Vagina (tissue), 2 donors: ENCODE measurements at places on chromosomes 7 and 10.

DNA sequence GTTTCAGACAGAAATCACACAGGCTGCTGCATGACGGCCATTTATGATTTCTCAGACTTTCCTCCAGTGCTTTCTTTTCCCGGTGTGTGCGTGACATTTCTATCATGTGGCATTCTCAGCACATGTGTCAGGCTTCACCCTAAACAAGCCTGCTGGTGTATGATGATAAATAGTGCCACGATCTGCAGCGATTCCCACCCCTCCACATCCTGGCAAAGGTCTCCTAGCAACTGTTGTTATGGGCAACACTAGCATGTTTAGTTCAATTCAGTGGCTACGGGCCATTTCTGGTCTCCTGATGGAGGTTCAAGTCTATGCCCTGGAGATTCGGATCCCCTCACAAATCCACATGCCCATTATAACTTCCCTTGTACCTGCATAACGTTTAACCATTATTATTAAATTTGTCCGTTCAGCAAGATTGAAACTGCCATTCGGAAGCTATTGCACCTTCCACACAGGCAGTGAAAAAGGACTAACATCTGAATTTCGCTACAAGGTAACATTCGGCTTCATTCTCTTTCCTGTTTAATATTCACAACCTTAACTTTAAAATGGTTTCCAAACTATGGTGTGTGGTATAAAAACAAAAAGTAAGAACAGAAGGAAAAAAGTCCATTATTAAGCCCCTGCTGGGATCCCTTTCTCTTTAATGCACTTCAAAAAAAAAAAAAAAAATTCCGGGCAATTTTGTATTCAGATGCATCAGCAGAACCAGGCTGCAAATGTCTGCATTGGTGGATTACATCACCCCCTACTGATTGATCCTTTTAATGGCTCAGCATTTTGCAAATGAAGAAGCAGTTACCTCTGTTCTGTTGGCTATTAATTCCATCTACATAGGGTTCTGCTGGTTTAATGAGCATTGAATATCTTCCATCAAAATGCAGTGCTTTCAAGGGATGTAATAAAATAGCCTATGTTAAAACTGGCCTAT lies 90.2 kb downstream of the FRMD4A start:
- no peak for DNase-seq

DNA sequence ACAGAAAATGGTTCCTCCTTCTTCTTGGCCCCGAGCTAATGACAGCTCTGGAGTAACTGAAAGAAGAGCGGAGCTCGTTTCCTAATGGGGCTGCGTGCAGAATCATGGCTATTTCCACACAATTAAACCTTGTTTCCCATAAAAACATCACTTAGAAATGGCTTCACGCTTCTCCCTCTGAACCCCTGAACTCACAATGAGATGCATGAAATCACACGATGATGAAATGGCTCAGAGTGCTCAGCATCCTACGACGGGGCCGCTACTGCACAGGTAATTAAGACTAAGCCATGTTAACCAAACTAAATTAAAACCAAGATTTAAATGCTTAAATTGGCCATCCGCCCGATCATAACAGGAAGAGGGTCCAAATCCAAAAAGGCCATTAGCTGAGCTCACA lies 80.0 kb upstream of the DNAAF5 start:
- no peak for DNase-seq

- no peak for DNase-seq
These were observed 8.1 kb downstream of the ADCK2 start for GRCh38 chr7:140680886-140681285.

DNA sequence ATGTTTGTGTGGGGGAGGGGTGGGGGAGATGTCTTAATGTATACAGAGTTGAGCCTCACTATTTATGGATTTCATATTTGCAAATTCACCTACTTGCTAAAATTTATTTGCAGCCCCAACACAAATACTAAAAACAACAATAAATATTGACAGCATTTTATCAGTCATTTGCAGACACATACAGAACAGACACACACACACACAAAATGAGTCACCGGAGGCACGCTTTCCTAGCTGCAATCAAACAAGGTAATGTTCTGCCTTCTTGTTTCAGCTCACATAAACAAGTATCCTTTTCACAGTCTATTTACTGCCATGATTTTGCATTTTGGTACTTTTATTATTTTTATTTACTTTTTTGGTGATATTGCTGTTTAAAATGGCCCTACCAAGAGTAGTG lies 88.5 kb downstream of the IPMK start:
- DNase-seq, result no peak

- peak; percentile 74 for DNase-seq
These were observed 286.1 kb upstream of the KLF6 start for GRCh38 chr10:4070921-4071660.

- DNase-seq, result no peak
These were observed 24.4 kb upstream of the LRRC4 start for GRCh38 chr7:128055637-128056036.

DNA sequence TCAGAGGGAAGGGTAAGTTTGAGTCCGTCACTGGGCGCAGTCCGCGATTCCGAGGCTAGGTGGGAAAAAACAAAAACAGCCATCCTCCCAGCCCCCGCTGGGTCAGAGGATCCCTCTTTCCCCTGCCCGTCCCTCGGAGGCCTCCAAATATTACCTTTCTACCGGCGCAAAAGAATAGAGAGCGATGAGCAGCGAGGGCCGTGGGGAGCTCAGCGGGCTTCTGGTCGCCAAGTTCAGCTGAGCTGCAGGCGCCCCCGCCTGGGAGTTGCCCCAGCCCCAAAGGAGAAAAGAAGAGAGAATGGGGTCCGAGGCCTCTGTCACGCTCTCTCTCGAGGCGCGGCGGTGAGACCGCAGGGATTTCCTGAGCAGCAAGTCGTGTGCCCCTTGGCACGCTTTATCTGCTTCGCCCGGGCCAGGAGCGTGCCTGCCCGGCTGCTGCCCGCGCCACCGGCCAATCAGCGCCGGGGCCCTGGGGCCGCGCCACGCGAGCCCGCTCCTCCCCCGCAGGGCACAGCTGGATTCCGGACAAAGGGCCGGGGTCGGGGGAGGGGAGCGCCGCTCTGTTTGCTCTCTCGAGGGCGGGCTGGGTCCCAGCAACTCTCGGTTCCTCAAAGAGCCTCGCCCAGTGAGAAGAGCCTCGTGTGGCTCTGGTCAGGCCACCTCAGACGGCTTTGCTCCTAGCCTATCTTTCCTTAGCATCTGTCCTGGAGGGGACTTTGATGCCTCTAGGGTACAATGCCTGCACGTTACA lies at the start of gene NEUROG3:
TSS of gene NEUROG3 (minus strand) at position 367 of the 751 bp plus-strand sequence. CDS start 379 bp downstream, outside the sequence.
- no peak for DNase-seq

DNA sequence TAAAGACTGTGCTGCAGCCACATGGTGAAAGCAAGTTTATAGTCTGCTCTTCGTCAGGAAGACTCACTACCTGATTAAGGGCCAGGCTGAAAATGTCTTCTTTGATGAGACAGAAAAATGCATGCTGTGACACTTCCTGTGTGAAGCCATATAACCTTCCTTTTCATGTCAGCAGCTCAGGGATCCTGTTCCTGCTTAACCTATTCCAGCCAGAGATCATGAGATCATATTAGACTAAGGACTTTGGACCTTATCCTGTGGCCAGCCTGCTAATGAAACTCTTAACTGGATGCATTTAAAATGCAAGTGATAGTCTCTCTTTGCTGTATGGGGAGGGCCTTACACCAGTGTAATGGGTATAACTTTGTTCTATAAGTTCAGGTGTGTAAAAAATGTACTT lies 165.2 kb downstream of the PTEN start:
- DNase-seq, result no peak

DNA sequence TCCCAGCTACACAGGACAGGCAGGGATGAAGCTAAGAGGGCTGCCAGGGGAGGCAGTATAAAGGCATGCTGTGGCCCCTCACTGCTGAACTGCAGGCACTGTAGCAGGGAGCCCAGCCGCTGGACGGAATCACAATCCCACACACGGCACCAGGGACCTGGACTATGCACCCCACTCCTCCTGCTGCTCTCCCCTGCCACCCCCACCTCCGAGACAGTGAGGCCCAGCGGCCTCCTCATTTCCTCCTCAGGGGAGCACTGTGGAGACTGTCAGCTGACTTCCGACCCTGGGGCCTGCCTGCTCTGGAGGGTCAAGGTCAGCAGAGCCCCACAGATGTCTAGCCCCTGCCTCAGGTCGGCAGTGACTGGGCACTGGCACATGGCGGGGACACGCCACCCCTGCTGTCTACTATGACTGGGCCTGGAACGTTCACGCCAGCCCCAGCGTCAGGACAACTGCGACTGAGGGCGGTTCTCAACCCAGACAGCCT lies 92.7 kb downstream of the FAM53B start:
- DNase-seq, result no peak

- DNase-seq, result no peak
These were observed 1.0 kb upstream of the AVPI1 start for GRCh38 chr10:97687785-97688781.

- no peak for DNase-seq
These were observed 71.0 kb upstream of the NKX6-2 start for GRCh38 chr10:132856869-132857524.

GRCh38 chr7:91344911-91345310 lies 80.7 kb downstream of the FZD1 start:
- no peak for DNase-seq

DNA sequence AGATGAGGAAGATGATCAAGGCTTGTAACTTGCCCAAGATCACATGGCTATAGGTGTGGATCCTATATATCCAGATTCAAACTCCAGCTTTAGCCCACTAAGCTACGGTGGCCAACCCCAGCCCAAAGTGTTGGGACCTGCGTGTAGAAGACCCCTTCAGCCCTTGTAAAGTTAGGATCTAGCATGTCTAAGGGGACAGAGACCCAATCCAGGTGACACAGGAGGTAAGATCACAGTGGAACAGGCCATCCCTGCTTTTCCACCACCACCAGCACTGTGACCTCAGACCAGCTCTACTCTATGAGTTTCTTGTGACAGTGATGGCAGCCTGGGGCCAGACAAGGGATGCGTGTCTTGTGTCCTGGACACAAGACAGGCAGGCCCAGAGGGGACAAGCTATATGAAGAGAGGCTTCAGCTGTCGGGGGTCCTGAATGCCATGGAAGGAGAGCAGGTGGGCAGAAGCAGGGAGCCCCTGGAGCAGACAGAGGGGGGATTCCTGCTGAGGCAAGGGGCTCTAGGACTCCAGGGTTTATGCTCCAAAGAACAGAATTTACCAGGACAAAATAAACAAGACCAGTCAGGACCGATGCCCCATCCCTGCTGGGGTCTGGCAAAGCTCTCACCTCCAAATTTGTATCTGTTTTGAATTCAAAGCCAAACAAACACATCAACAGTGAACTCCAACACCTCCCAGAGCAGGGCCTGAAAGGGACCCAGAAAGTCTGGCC lies 10.4 kb downstream of the GPRIN2 start:
- DNase-seq, result no peak

GRCh38 chr7:121871188-121871587 lies 1.8 kb upstream of the PTPRZ1 start:
- no peak for DNase-seq

DNA sequence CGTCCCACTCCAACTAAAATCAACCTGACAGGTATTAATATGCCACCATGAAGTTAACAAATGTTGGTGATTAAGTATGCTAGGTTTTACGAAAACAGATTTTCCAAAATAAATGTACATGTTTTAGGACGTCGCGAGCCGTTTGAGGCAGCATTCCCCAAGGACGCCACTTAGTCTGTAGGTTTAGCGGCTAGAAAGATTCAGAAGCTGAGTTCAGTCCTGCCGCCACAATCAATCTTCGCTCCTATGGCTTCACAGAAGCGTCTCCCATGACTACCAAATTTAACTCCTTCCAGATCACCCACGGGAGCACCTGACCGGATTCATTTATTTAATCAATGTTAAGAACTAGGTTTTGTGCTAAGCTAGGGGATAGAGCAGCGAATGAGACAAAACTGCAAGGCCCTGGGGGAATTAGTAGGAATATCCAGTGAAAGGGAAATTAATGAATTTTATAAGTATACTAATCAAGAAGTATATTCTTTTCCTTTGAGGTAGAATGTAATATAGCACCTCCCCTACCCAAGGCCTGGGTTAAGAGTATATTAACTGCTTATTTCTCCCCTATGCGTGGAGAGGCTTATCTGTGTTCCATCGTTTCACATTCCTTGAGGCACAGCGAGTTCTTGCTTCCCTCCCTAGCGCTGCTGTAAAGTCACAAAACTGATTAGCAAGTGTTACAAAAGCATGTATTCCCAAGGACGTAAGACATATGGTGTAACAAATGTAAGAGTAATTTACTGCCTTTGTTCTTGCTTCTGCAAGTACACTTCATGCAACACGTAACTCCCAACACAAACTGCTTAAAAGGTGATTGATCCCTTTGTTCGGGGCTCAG lies 994 bp upstream of the CYP51A1 start:
- no peak for DNase-seq

DNA sequence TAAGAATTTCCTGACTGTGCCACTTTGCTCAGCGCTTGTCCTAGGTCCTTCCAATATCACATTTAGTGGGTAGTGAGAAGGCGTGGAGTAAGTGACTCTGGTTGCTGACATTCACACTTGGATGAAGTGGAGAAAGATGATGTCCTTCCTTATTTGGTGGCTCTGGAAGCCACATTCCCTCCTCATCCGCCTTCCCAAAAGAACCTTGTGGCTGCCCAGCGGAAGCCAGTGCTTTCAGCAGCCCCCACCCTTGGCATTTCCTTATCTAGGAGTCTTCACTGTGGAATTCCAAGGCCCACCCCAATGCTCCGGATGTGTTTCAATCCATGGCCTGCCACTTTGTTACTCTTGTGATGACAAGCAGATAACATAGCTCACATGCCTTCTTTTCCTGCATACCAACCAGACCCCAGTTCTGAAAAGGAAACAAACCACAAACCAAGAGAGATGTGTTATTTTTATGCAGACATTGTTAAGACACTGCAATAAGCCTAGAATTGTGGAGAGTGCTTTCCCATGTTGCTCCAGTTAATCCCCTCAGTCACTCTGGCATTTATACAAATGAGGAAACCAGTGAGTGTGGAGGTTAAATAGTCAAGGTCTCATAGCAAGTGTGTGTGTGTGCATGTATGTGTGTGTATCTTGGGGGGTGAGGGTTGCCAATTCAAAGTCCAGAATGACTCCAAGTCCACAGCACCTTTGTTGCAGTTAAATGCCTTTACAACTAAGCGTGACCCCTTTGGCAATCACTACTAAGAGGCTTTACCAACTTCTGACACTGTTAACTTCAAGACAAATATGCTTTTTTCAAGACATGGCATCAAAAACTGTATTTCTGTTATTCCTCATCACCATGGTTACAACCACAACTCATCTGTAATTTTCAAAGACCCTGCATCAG lies 10.3 kb upstream of the ANKRD1 start:
- DNase-seq, result no peak

GRCh38 chr7:64882341-64883112 lies 20.5 kb upstream of the ZNF273 start:
- peak; percentile 85 for DNase-seq

- no peak for DNase-seq
These were observed 6.1 kb upstream of the SH3PXD2A start for GRCh38 chr10:103861505-103861904.

GRCh38 chr7:23955600-23956149 lies 245.7 kb downstream of the STK31 start:
- DNase-seq, result no peak

DNA sequence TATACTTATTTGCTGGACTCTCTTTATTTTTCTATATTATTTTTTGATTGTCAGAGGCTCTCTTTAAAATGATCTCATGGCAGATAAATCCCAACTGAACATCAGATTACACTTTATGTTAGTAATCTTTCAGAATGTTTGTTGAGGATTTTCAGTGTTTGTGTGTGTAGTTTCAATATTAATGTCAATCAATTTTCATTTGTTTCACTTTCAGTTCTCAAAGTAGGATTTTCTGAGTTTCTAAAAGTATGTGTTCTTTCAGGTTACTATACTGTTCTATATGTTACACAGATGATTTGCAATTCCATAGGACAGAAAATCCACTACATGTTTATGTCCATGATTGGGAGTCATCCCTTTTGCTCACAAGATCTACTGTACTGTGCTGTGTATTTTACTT lies 311.9 kb upstream of the POT1 start:
- DNase-seq, result no peak
